AG08395 (cell line): ENCODE measurements at places on chromosomes 3 and 15.

DNA sequence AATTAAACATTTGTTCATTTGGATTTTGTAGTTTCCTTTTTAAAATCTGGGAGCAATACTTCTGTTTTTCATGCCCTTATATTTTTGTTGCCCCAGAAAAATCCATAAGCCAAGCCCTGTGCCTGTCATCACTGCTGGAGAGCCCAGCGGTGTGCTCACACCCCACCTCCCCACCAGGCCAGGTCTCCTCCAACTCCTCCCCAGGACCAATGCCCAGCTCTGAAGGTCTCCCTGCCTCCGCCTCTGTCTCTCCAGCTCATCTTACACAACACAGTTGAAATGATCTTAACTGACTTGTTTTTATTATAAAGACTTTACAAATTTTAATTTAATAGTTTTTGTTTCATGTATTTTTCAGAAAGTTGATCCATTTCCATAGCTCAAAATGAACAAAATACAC lies 66.4 kb downstream of the RHCG start:
- DNase-seq: no peak

- no peak for DNase-seq
These were observed 24.8 kb downstream of the LINGO1 start for GRCh38 chr15:77607894-77608261.

- peak; percentile 20 for DNase-seq
These were observed 390.6 kb upstream of the SEMA6D start for GRCh38 chr15:47326410-47327333.

GRCh38 chr3:54159917-54160316 lies 37.6 kb downstream of the CACNA2D3 start:
- DNase-seq: no peak

- no peak for DNase-seq
These were observed 104.3 kb upstream of the TSC22D2 start for GRCh38 chr3:150303768-150304167.
